ENCODE measurements at places on chromosomes 1 and 21.

GRCh38 chr1:185734929-185735700, 924 bp downstream of the HMCN1 start:
- DNase-seq = peak; percentile 57

GRCh38 chr1:51329443-51330325, 678 bp downstream of the TTC39A start:
- DNase-seq = no peak

GRCh38 chr1:169260478-169261151, 107.0 kb downstream of the NME7 start:
- DNase-seq = no peak

- peak; percentile 94 for DNase-seq
Measured at GRCh38 chr1:93579891-93580290, 101.7 kb downstream of the BCAR3 start.

DNA sequence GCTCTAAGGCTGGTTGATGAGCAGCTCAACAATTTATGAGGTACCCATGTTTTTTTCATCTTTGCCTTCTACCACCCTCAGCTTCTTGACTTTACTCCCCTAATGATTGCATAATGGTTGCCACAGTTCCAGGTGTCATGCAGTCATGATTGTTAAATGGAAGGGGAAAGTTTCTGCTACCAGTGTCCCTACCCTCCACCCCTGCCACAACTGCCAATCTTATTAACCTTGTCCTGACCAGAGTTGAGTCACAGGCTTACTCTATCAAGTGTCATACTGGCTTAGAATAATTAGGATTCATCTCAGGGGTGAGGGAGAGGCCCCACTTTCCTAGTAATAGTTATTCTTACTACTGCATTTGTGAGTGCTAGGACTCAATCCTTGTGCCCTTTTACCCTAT, 7.9 kb upstream of the FUBP1 start:
- no peak for DNase-seq

- peak; percentile 76 for DNase-seq
Measured at GRCh38 chr1:88061492-88062177, 622.4 kb upstream of the PKN2 start.

Measured in fibroblast of the aortic adventitia (primary cell).